CD14-positive monocyte (primary cell): ENCODE measurements at places on chromosomes 11 and 22.

GRCh38 chr22:35523167-35523947 is 17.3 kb upstream of the RASD2 start:
- no peak for DNase-seq

GRCh38 chr11:34348919-34349318 is 8.9 kb downstream of the ABTB2 start:
- DNase-seq, result no peak

DNA sequence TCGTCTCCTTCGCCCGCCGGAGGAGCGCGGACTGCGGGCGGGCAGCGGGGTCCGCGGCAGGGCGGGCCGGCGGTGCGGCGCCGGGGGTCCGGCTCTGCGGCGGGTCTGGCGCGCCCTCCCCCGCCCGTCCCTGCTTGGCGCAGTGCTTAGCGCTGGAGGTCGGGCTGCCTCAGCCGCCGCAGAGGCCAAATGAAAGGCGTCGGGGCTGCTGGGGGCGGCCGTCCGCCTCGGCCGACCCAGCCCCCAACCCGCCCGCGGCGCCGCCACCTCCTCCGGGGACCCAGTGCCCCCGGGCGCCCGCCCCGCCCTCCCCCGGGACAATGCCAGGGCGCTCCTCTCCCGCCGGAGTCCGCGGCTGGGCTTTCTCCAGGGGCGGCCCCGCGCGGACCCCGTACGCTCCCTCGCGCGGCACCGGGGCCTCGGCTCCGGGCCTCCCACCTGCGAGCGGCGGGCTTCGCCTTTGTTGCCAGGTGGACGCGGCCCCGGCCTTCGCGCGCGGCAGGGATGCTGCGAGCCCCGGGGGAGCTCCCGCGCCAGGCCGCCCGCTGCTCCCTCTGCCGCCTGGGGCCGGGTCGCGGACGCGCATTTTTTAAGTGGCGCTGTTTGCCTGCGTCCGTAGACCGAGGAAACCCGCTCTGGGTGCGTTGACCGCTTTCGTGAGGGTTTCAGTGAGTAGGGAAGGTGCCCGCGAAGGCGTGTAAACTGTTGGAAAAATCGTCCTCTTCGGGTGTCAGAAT is 583 bp downstream of the APLP2 start:
- no peak for DNase-seq

- no peak for DNase-seq
Observed at GRCh38 chr11:57779276-57779675, 17.7 kb downstream of the CTNND1 start.

- no peak for DNase-seq
Observed at GRCh38 chr11:119800171-119800570, 71.2 kb upstream of the NECTIN1 start.

GRCh38 chr11:1563697-1564534 is 8.2 kb downstream of the DUSP8 start:
- no peak for DNase-seq

- no peak for DNase-seq
Observed at GRCh38 chr11:104370478-104370877, 206.5 kb upstream of the PDGFD start.

- no peak for DNase-seq
Observed at GRCh38 chr11:76190376-76190775, 15.9 kb downstream of the WNT11 start.

GRCh38 chr11:111871693-111872161 is 346 bp upstream of the ALG9 start:
- DNase-seq, result no peak

DNA sequence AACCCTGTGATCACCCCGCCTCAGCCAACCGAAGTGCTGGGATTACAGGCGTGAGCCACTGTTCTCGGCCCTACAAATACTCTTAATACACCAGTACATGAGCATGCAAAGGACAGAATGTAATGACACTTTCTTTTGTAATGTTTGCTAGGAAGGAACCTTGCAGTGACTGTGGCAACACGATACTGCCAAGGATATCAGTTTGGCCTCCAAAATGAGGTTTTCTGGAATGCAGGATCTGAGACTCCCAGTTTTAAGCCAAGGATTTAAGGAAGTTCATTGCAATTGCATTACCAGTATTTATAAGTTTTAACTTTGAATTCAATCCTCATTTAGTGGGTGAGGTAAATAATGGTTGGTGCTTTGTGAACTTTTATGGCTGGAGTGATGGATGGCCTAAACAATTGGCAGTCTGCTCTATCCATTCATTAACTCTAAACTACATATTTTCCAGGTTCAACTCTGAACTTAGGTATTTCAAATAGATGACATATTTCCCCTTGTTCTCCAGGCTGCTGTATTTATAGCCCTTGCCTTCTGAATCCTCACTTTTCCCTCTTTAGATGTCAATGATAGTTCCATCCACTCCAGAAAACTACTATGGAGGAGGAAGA is 330.3 kb downstream of the C11orf87 start:
- no peak for DNase-seq

DNA sequence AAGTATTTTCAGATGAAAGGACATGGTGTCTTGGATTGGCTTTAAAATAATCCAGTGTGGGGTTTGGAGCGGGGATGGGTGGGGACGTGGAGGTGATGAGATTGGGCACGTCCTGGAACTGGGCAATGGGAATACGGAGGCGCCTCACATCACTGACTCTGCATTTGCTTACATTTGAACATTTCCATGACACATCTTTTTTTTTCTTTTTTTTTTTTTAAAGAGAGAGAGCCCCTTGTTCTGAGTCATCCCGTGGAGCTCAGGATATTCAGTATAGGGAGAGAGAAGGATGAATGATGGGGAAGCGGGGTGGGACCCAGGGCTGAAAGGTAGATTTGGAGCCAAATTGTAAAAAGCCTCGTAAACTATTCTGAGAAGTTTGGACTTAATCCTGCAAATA is 142.7 kb downstream of the FBXO7 start:
- DNase-seq, result no peak

DNA sequence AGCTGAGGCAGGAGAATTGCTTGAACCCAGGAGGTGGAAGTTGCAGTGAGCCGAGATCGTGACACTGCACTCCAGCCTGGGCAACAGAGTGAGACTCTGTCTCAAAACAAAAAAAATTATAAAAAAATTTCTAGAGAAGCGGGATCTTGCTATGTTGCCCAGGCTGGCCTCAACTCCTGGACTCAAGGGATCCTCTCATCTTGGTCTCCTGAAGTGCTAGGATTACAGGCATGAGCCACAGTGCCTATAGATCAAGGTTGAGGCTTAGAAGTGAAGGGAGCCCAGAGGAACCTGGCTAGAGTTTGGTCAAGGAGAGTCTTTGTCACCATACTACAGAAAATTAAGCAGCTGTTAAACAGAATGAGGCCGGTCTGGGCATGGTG is 1.4 kb upstream of the MCM5 start:
- no peak for DNase-seq

- no peak for DNase-seq
Observed at GRCh38 chr11:36192425-36193289, 96.6 kb downstream of the COMMD9 start.

DNA sequence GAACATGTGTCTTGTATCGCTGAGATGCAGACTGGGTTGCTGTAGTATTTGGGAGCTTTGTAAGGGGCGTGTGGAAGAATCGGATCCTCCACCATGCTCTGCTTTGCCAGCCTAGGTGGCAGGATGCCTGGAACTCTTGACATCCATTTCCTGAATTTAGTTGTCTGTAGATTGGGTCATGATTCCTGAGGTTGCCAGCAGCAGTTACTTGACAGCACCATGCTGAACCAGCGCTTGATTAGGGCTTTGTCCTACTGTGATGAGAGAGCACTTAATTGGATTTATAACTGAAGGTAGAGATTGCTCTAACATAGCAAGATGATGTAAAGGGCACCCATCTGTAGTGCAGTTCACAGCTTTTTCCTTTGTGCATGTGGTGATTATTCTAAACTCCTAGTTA is 75.6 kb upstream of the HORMAD2 start:
- no peak for DNase-seq

- no peak for DNase-seq
Observed at GRCh38 chr11:95584180-95584579, 205.4 kb downstream of the FAM76B start.

DNA sequence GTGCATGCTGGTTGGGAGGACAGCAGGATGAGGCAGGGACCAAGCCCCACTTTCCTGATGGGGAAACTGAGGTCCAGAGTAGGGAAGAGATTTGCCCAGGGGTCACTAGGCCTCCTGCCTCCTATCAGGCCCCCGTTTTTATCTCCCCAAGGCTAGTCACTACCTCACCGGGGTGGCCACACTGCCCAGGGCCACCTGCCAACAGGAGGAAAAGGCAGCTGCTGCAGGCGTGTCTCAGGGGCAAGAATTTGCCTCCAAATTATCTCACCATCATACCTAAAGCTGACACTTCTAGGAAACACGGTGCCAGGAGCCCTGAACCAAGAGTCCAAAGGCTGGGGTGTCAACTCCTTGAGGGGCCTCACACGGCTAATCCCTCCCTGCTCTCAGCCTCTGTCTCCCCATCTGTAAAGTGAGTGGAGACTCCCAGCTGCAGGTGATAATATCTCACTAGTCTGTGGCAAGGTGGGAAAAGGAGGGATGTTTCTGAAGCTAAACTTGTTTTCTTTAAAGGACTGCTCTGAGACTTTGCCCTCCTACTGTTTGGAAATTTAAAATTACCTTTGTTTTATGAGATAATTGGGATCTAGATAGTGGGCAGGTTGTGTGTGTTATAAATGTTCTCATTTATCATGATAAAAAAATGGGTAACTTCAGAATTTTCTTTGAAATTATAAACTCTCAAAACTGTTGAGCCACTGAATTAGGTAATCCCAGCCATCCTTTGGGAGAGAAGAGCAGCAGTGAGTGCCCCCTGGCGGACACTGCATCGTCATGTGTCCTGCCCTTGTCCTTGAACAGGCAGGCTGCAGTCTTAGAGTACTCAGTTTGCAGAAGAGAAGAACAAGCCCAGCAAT is 60.0 kb downstream of the MYO7A start:
- peak; percentile 75 for DNase-seq

GRCh38 chr11:1574238-1574932 is 2.3 kb upstream of the DUSP8 start:
- peak; percentile 28 for DNase-seq

DNA sequence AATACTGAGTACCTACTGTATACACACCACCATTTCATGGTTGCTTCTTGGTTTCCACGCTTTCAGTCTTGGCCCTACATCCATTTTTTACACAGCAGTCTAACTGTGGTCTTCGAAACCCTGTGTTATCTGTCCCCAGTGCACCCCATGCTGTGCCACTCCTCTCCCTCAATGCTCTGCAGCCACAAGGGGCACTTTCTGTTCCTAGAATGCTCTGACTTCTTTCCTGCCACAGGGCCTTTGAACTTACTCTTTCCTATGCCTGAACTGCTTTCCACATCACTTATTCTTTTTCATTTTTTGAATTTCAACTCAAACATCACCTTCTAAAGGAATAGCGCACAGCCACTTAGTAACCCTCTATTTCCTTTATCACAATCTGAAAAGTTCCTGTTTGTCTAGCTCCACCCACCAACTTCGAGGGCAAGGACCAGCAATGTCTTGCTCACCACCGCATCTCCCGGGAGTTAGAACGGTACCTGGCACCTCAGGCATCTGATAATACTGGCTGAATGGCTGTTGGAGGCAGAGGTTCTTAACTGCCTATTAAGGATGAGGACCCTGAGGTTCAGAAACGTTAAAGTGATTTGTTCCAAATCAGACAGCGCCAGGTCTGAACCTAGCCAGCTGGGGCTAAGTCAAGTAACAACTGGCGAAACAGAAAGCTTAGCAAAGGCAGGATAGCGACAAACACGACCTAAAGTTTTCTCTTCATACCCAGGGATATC is 568 bp downstream of the ALG8 start:
- DNase-seq, result peak; percentile 30

- no peak for DNase-seq
Observed at GRCh38 chr11:40129266-40129665, 1330.2 kb downstream of the LRRC4C start.

- no peak for DNase-seq
Observed at GRCh38 chr11:99069856-99070444, 49.2 kb downstream of the CNTN5 start.

- DNase-seq, result no peak
Observed at GRCh38 chr22:37545703-37546436, 14.4 kb upstream of the CDC42EP1 start.

DNA sequence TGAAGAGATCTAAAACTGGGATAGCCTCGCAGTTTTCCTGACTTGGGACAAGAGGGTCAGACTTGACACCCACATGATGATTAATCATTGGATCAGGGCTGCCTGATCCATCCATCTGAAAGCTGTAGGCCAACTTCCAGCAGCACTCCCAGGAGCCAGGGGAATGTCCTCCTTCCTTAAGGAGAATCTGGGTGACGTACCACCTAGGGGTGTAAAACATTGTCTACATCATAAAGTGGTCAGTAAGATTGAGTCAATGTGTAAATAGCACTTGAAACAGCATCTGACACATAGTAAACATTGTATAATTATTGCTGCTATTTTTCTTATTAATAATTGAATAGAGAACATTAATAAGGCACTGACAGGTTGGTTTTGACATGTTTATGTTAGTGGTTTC is 392.8 kb downstream of the JRKL start:
- DNase-seq, result no peak

- no peak for DNase-seq
Observed at GRCh38 chr11:67434395-67434881, 3.0 kb downstream of the PTPRCAP start.

- no peak for DNase-seq
Observed at GRCh38 chr11:130763087-130763980, 152.9 kb downstream of the SNX19 start.

DNA sequence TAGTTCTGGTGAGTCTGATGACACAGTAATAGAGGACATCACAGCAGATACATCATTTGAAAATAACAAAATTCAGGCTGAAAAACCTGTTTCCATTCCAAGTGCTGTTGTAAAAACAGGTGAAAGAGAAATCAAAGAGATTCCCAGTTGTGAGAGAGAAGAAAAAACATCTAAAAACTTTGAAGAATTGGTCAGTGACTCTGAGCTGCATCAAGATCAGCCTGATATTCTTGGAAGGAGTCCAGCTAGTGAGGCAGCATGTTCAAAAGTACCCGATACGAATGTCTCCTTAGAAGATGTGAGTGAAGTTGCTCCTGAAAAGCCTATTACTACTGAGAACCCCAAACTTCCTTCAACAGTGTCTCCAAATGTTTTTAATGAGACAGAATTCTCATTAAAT is 38.7 kb downstream of the RTN3 start:
- no peak for DNase-seq

GRCh38 chr11:86151174-86152005 is 82.5 kb upstream of the PICALM start:
- DNase-seq, result no peak

DNA sequence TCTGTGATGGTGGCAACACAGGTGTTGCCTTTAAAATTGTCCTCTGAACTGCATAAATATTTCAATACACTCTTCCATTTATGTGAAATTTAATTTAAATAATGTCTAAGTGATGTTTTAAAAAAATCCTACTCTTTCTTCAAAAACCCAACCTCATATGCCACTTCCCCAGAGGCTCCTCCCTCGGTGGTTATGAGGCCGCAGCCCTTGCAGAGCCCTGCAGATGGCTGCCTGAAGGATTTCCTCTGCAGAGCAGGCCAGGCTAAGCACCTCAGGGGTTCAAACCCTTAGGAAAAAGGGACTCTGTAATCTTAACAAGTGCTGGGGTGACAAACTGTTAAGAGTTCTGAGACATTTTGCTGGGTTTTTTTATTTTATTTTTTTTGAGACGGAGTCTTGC is 25.2 kb downstream of the MORC2 start:
- DNase-seq, result no peak
